ENCODE measurements at places on chromosomes 5 and 9.

DNA sequence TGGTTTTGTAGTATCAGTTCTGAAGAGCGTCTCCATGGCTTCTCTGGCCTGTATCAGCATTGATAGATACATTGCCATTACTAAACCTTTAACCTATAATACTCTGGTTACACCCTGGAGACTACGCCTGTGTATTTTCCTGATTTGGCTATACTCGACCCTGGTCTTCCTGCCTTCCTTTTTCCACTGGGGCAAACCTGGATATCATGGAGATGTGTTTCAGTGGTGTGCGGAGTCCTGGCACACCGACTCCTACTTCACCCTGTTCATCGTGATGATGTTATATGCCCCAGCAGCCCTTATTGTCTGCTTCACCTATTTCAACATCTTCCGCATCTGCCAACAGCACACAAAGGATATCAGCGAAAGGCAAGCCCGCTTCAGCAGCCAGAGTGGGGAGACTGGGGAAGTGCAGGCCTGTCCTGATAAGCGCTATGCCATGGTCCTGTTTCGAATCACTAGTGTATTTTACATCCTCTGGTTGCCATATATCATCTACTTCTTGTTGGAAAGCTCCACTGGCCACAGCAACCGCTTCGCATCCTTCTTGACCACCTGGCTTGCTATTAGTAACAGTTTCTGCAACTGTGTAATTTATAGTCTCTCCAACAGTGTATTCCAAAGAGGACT, 1.5 kb downstream of the GPR21 start:
- DNase-seq, result no peak

DNA sequence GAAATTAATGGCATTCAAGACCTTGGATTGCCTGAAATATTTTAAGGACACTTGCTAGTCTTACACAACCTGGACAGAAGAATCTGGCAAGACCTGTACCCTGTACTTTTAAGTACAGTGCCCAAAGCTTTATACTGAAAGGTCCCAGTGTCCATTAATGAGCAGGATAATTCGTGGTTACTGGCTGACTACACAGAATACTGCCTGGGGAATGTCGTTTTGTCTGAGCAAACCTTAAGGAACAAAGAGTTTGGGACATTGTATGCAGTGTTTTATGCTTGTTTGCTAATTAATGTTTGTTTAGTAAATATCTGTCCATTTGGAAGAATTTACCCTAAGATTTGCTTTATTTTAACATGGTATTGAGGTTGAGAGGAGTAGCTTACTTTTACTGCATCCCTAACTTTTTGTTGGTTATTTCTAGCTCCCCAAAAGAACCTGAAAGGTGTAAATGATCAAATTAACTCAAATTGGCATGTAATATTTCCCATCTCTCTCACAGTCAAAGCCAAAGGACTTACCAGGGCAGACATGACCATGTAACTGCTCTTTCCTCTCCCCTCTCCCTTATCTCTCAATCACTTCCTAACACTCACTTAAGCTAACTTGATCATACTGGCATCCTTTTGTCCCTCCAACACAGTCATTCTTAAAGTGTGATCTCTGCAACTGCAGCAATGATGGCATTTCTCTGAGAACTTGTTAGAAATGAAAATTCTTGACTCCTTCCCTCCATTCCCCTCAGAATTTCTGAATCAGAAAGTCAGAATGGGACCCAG, 15.7 kb downstream of the RANBP3L start:
- no peak for DNase-seq

GRCh38 chr5:16095612-16096011, 84.0 kb downstream of the MARCHF11 start:
- no peak for DNase-seq

DNA sequence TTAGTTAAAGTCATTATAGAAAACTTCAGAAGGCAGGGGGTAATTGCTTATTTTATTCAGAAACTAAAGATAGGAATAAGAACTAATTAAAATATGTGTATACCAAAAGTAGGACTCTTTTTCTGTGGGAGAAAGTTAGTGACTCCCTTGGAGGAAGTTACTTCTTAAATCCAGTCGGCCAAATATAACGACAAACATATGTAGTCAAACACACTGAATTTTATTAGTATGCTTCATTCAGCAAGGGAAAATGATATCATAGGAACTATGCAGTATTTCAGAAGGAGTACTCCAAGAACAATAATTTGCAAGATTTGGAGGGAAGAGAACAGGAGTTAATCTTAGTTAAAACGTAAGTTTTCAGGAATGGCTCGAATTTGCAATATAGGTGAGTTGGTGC, 432.6 kb downstream of the CYLC2 start:
- DNase-seq, result no peak

GRCh38 chr5:88718736-88719135, 164.2 kb downstream of the MEF2C start:
- no peak for DNase-seq

DNA sequence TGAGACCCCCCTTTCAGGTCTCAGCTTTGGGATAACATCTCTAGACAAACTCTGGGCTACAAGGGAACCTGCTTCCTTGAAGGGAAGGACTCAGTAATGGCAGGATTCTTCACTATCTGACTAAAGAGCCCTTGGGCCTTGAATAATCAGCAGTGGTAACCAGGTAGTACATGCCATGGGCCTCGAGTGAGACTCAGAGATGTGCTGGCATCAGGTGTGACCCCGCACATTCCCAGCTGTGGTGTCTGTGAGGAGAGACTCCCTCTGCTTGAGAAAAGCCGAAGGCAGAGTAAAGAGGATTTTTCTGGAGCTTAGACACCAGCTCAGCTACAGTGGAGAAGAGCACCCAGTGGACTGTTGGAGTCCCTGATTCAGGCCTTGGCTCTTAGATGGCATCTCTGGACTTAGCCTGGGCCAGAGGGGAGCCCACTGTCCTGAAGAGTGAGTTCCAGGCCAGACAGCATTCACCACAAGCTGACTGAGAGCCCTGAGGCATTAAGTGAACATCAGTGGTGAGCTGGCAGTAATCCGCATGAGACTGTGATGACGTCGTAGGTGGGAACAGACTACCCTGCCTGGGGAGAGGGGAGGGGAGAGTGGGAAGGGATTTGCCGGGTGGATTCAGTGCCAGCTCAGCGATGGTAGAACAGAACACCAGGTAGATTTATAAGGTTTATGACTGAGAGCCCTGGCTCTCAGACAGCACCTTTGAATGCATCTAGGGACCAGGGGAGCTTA, 5.3 kb upstream of the ZNF782 start:
- no peak for DNase-seq

- DNase-seq, result no peak
Observed at GRCh38 chr5:10482791-10483530, 41.3 kb downstream of the ROPN1L start.

- DNase-seq, result no peak
Observed at GRCh38 chr9:114823441-114823840, 17.6 kb upstream of the TNFSF15 start.

GRCh38 chr9:85302938-85303756, 438.6 kb downstream of the AGTPBP1 start:
- DNase-seq, result no peak

- no peak for DNase-seq
Observed at GRCh38 chr9:109862452-109862851, 82.5 kb downstream of the PALM2AKAP2 start.

DNA sequence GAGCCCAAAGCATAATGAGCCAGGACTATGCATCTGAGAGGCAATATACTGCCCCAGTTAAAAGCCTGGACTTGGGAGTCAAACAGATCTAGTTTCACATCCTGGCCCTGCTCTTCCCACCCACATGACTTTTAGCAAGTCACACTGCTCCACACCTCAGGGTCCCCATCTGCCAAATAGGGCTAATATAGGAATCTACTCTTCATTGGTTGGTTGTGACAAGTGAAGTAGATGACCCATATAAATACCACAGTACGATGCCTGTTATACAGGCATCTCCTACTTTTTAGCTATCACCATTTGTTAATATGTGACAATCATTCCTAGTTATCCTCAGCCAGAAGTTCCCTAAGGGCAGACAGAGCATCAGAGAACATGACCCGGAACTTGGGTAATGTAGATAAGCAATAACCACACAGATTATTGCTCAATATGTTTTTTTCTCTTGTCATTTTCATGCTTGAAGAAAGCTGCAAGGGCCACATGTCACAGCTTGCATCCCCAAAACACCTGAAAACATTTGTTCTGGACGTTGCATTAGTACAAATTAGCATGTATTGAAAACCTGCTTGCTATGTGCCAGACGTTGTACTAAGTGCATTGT, 20.4 kb downstream of the ADAM19 start:
- no peak for DNase-seq

GRCh38 chr5:147904110-147904509, 2.2 kb downstream of the C5orf46 start:
- no peak for DNase-seq

DNA sequence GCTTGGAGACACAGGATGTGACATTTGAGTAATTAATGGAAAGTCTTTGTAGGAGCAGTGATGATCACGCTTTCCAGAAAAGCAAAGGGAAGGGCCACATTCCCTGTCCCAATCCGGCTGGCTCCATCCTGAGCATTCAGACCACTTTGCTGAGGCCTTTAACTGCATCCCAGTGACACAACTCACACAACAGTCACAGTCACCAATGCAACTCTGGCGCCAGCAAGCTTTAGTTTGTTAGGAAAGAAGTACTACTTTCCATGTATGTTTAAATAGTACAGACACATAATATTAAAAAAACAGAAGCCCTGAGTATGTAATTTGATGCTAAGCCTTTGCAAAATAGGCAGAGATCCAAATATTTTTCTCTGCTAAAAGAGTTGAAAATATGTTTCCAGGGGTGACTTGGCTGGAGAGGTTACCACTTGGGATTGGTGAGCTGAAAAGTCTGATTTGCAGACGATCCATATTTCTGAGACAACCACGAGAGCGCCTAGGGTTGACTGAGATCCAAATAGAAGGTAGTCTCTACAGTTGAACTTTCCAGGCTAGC, 31.7 kb upstream of the GAS1 start:
- DNase-seq, result no peak

DNA sequence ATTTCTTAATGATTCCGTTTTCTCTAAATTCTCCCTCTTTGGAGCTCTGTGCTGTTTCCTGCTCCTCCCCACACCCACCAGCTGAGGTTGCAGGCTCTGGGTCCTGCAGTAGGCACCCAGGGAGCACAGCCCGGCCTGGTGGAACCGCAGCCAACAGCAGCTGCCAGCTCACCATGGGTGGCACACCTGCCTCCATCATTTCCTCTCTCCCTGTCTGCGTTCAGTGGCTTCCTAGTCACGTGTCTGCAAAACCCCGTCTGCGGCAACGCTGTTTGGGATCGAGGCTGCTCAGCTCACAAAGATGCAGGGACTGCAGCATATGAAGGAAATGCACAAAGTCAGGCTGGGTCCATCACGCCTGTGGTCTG, 367.8 kb downstream of the IRX2 start:
- DNase-seq, result no peak

- DNase-seq, result no peak
Observed at GRCh38 chr9:129126749-129127618, 15.8 kb downstream of the PTPA start.

DNA sequence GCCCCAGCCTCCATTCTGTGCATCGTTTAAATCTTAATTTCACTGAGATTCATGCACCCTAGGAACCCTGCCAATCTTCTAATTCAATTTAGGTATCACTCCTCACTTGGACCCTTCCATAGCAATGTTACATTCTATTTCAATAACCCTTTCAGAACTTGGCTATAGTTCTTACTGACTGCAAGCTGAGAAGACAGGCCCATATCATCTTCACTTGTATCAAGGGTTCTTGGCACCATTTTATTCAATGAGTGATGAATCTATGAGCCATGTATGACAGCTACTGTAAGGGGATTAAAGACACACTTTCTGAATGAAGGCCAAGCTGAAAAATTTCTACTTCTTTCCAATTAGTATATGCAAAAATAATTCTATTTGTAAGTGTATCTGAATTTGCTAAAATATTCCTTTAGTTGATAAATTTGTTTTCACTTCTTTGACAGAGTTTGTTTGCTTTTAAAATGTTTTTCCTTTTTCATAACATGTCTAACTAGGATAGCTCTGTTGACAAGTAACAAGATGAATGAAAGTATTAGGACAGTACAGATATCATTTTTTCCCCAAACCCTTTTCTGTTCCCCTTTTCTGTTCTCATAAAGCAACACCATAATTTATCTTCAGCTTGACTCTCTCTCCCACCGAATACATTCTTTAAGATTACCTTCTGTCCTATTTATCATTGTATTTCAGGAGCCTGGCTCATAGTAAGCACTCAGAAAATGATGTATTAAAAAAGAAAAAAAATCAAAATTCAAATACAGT, 9.6 kb downstream of the ITGA2 start:
- no peak for DNase-seq

DNA sequence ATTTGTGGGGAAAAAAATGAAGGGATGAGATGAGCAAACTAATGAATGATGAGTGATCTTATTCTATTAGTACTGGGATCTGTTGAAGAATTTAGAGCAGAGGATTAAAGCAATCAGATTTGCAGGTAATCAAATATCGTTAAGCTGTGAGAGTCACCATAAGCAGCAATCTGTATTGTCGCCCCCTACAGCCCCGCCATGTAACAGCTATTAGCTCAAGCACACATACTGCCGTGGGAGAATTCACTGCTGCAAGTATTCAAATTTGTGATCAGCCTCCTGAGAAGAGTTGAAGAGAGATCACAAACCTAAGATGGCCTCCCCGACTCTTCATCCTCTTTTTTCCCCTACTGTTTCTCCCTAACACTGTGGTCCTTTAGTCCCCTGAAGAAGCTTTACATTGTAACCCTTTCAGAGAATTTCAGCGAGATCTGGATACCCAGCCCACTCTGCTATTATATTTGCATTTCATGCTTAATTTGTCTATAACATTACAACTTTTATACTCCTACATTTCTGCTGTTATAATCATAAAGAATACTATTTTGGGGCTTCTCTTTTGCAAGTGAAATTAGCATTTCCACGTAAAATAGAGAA, 28.5 kb upstream of the PHF24 start:
- no peak for DNase-seq

GRCh38 chr5:24591426-24591825, 53.4 kb downstream of the CDH10 start:
- no peak for DNase-seq

GRCh38 chr9:477193-477592, 262.5 kb downstream of the DOCK8 start:
- no peak for DNase-seq

- no peak for DNase-seq
Observed at GRCh38 chr5:67549947-67550346, 353.3 kb upstream of the CD180 start.

DNA sequence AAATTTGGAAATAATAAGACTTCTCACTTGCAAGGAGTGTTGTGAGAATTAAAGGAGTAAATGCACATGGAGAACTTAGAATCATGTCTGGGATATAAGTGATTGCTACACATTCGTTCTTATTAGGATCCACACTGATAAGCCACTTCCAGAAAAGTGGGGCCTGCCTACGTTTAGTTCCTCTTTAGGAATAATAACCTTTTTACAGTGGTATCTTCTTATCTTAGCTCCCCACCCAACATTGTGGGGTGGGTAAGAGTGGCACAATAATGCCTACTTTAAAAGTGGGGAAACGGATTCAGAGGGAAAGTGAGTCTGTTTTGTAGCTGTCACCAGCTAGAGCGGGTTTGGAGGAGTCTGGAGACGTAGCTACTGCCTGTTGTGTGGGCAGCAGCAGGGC, 16.0 kb downstream of the DOCK2 start:
- no peak for DNase-seq

GRCh38 chr5:73612799-73613198, 13.2 kb upstream of the ARHGEF28 start:
- DNase-seq, result no peak

- no peak for DNase-seq
Observed at GRCh38 chr5:16787278-16787677, 148.8 kb downstream of the MYO10 start.

All from NCI-H1436 treated with DMSO at 0.1 percent for 48 hours (cell line).